ENCODE measurements at places on chromosomes 3 and 15. TPM values are rescaled to one million over a fixed set of nuclear protein-coding genes. Genes with fewer than 3 reads are reported as not detected.

The OXTR gene
- 6.8 TPM for total RNA-seq

The TRANK1 gene
- 1.8 TPM for total RNA-seq

The ARL14 gene
- total RNA-seq: 1.2 TPM

The STRC gene
- not detected for total RNA-seq

The CCNB2 gene
- total RNA-seq: 103 TPM

The ESYT3 gene
- 0.64 TPM for total RNA-seq

The RAB11A gene
- total RNA-seq: 266 TPM

The NRROS gene
- not detected for total RNA-seq

The SEC62 gene
- 89.7 TPM for total RNA-seq

The CLEC3B gene
- total RNA-seq: not detected

The CHRM5 gene
- total RNA-seq: not detected

The LEKR1 gene
- total RNA-seq: 1.00 TPM

The IGSF11 gene
- total RNA-seq: 6.6 TPM

The TEX55 gene
- total RNA-seq: not detected

The DLL4 gene
- 0.35 TPM for total RNA-seq

The PRSS50 gene
- not detected for total RNA-seq

The ABCC5 gene
- total RNA-seq: 13.7 TPM

The ZNF860 gene
- 1.2 TPM for total RNA-seq

The MOBP gene
- not detected for total RNA-seq

The CFAP100 gene
- not detected for total RNA-seq

The ZPLD1 gene
- 0.08 TPM for total RNA-seq

The ACAP2 gene
- 3.4 TPM for total RNA-seq

The C3orf22 gene
- total RNA-seq: not detected

The RASSF1 gene
- total RNA-seq: 15.6 TPM

The ST6GAL1 gene
- 2.1 TPM for total RNA-seq

Measured in A549 treated with RU486 at 1 μM for 4 hours (cell line).